ENCODE measurements at places on chromosomes 11 and 22.
A peak's percentile ranks its signal among the peaks of the same experiment; 100 is the strongest.

GRCh38 chr11:196786-197731 is 4.2 kb downstream of the SCGB1C1 start:
- DNase-seq = no peak

DNA sequence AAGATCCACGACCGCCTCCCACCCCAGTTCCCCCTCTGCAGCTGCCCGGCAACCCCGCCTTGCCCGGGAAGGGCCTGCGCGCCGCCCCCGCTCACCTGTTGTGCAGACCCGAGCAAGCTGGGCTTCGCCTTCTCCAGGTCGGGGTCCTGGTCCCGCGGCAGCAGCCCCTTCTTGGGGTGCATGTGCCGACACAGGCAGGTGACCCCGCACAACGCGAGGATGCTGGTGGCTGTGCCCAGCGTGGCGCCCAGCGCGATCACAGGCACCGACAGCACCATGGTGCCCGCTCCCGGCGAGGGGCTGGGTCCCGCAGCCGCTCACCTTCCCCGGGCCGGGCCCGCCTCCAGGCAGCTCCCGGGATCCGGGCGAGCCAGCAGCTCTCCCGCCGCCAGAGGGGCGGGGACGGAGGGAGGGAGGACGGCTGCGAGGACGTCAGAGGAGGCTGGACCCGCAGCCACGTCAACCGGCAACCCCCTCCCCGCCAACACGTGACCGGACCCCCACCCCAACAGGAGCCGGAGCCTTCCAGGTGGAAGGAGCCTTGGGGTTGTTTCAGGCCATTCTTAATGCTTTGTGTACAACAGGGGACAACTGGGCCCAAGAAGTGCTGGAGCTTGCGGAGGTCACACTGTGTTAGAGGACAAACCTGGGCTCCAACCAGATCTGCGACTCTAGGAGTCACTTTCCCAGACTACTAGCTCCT is at the start of gene SYT13:
Gene SYT13, minus strand, starts transcription at position 412 of the 703 bp plus-strand sequence. Its CDS starts 134 bp downstream, at position 278.
- peak; percentile 27 for DNase-seq

DNA sequence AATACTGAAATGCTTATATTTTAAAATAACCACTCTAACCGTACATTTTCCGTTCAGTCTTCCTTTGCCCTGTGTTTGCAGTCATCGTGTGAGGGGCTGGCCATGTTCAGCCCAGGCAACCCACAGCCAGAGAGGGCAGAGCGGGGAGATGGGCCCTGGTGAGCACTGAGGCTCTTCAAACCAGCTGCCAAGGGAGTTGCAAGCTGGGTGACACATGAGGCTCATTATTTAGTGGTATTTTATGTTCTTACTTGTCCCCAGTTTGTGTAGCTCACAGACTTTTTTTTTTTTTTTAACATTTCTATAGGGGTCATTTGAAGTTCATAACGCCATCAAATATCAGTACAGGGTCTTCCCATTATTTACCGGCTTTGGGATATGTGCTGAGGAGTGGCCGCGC is 18.0 kb upstream of the DGCR6 start:
- DNase-seq = no peak

DNA sequence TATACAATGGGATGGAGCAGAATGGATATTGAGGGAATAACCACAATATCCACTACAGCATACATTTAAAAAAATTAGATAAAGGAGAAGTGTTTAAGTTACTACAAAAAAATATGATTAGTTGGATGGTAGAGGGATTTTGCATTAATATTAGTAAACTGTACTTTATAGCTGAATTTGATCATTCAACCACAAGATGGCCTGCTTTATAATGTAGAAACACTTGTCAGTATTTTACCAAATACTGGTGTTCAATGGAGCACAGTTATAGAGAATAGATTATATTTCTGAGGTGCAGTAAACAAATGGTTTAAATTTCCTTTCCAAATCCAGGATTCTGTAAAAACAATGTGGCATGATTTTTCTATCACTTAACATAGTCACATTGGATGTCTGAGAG is 818.8 kb upstream of the CHORDC1 start:
- no peak for DNase-seq

DNA sequence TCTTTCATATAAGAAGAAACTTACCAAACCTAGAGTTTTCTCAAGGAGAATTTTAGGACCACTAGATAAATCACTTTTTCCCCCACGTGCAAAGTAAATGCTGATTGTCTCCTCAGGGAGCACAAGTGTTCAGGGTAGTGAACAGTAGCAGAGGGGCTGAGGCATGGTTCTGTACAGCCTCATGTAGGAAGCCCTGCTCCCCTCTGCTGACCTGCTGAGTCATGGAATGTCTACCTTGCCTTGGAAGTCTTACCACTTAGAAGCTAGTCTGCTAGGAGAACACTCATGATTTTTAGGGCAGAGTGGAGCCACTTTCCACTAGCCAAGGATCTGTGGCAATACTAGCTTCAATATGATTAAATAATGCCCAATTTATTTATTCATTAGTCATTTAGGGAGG is 2120.6 kb upstream of the RAG2 start:
- peak; percentile 10 for DNase-seq

DNA sequence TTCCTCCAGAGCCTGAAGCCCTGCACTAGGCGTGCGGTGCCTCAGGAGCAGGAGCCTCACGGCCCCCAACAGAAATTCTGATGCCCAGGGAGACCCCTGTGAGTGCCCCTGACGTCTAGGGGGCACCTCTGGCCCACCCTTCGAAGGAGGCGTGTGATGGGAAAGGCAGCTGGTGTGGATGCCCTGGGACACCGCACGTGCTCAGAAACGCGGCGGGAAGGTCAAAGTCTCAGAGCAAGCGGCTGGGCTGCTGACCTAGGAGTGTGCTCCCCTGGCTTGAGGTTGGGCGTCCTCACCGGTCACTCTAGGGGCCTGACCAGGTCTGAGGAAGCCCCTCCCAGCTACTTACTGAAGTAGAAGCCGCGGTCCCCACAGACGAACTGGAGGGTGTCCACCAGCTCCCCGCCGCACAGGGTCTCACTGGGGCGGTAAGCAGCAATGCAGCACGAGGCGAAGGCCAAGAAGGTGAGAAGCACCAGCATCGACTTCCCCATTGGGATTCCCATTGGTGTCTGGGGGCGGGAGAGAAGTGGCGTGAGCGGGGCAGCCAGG is 4.1 kb downstream of the IGF2 start:
- no peak for DNase-seq

GRCh38 chr22:28269277-28269676 is 350.2 kb upstream of the PITPNB start:
- DNase-seq = no peak

- DNase-seq = no peak
These were observed 79.7 kb upstream of the CARD18 start for GRCh38 chr11:105219269-105219668.

GRCh38 chr11:33630936-33631748 is 69.5 kb downstream of the C11orf91 start:
- DNase-seq = no peak

GRCh38 chr11:33920838-33921613 is 29.1 kb upstream of the LMO2 start:
- DNase-seq = no peak

- DNase-seq = no peak
These were observed 484 bp downstream of the CHCHD10 start for GRCh38 chr22:23767303-23767672.

- DNase-seq = no peak
These were observed 390.4 kb downstream of the INSC start for GRCh38 chr11:15505155-15505554.

GRCh38 chr22:50471962-50472361 is 2.9 kb downstream of the SBF1 start:
- DNase-seq = no peak

- DNase-seq = no peak
These were observed 12.2 kb downstream of the OR8D1 start for GRCh38 chr11:124301548-124301947.

DNA sequence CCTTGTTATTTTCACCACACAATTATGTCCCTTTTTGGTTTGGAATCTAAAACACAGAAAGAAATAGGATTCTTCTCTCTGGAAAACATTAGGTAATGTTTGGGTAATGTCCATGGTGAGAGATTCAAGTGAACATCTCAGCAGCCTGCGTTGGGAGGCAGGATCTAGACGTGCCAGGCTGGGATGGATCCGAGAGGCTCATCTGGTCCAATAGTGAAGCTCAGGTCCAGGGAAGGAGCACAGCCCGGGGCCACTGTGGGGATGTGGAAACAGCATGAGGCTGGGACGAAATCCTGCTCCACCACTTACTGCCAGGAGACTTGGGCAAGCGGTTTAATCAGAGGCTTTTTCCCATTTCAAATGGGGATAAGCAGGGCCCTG is 109.9 kb downstream of the CSNK2A3 start:
- DNase-seq = no peak

DNA sequence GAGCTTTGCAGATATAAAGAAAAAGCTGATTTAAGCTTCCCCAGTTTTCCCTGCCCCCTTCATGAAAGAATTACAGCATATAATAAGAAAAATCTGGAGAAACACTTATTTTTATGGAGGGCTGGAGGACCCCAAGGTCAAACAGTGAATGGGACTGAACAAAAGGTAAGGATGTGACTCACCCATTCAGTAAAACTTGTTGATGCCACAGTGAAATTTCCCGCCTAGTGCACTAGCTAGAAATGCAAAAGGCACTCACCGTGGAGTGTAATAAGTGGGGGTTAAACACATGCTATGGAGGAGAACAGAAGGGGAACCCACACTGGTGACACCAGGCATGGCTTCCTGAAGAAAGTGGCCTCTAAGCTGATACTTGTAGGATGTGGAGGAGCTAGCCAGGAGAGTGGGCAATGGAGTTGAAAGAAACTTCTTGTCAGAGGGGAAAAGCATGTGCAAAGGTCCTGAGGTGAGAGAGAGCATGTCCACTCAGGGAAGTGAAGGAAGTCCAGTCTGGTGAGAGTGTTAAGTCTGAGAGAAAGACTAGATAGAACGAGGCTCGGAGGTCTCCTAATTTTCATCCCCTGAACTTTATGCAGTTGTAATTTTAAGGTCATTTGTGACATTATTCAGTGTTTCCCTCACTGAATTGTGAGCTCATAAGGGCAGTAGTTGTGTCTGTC is 77.1 kb downstream of the MIAT start:
- no peak for DNase-seq

GRCh38 chr11:65535102-65535501 is 10.2 kb downstream of the SCYL1 start:
- no peak for DNase-seq

- no peak for DNase-seq
These were observed 98.6 kb downstream of the RPS6KA4 start for GRCh38 chr11:64457416-64458010.

GRCh38 chr11:85277693-85278092 is 349.5 kb downstream of the DLG2 start:
- no peak for DNase-seq

- DNase-seq = peak; percentile 4
These were observed 12.8 kb downstream of the AP1B1 start for GRCh38 chr22:29375398-29376076.

DNA sequence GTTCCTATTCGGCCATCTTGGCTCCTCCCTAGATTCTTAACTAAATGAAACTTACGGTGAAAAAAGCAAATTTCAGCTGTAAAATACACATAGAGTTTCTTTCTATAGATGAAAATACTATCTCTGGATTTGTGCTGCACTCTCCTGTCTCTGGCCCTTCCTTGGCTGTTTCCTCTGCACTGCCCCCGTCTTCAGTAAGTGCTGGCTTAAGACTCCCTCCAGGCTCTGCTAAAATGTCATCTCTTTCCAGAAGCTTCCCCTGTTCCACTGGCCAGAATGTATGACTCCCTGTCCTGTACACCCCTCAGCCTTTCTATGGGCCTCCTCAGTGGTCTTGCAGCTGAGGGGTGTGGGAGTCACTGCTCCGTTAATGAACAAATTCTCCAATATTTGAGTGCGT is 109.1 kb upstream of the NARS2 start:
- no peak for DNase-seq

GRCh38 chr11:93225662-93226061 is 27.9 kb upstream of the SLC36A4 start:
- peak; percentile 27 for DNase-seq

- DNase-seq = no peak
These were observed 77.8 kb downstream of the CDKN1C start for GRCh38 chr11:2807801-2808241.

Data from NCI-H82 (cell line).